ENCODE measurements at places on chromosomes 6 and 20. TPM values are rescaled to one million over a fixed set of nuclear protein-coding genes. Genes with fewer than 3 reads are reported as not detected.

The POU5F1 gene
- 0.94 TPM for total RNA-seq

The RXRB gene
- 37.9 TPM for total RNA-seq

The ZKSCAN4 gene
- total RNA-seq = 2.6 TPM

The UBD gene
- 0.35 TPM for total RNA-seq

The RAET1L gene
- total RNA-seq = not detected

The INSM1 gene
- total RNA-seq = not detected

The HMGCLL1 gene
- 2.0 TPM for total RNA-seq

DNA sequence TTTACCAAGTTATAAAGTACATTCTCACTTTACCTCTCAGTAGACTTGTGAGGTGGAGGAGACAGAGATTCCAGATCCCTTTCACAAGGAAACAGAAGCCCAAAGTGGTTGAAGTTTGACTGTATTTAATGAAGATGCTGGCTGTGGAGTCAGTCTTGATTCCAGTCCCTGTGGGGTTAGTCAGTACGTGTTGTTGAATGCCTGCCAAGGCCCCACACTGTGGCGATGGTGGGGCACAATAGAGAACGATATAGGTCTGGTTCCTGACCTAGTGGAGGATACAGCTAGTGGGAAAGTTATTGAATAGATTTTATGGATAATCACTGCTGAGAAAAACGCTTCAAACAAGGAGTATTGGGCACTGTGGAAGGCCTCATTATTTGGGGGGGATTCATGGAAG is 71.4 kb downstream of the LRRC1 start:
- DNase-seq = no peak

GRCh38 chr6:153804755-153805330 is 234.2 kb upstream of the OPRM1 start:
- no peak for DNase-seq

DNA sequence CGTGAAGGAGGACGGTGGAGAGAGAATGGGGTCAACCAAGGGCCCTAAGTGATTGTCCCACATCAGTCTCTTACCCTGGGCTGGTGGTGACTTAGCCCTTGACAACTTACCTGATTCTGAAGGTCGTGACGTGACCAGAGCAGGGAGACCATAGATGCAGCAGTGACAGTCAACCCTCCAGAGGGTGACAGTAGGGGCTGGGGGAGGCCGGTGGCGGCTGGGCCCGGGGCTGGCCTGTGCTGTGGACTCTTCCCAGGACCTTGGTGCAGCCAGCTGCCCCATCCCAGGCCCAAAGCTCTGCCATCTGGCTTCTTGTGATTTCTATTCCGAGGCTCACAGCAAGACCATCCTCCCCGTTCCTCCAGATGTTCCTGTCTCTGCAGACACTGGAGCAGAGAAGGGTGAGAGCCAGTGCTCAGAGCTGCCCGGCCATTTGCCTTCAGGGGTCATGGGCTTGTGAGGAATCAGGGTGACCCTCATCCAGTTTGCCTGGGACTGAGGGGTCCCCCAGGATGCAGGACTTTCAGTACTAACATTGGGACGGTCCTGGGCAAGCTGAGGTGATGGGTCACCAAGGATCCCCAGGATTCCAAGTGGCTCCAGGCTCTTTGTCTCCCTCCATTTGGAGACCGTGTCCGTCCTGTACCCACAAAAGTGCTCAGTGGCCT is 36.0 kb downstream of the SUMO4 start:
- DNase-seq = no peak

GRCh38 chr20:1330075-1330830 is 1.3 kb upstream of the SDCBP2 start:
- DNase-seq = peak; percentile 78

DNA sequence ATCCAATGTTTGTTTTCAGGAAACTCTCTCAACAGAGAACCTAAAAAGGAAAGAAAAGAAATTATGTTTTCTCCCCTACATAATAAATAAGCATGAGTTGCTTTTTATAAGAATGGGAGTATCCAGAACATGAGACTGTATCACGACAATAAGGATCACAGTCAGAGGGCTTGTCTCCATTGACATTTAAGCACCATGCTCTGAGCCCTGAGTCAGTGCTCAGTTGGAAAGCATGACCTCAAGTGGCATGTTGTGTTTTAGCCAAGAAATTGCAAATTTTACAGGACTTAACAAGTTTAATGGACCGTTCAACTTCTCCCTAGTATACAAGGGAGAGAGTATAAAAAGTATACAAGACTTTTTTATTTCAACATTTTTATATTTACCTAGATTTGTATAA is 431.6 kb downstream of the GJA1 start:
- no peak for DNase-seq

GRCh38 chr20:90651-91050 is 3.2 kb downstream of the DEFB125 start:
- DNase-seq = no peak

DNA sequence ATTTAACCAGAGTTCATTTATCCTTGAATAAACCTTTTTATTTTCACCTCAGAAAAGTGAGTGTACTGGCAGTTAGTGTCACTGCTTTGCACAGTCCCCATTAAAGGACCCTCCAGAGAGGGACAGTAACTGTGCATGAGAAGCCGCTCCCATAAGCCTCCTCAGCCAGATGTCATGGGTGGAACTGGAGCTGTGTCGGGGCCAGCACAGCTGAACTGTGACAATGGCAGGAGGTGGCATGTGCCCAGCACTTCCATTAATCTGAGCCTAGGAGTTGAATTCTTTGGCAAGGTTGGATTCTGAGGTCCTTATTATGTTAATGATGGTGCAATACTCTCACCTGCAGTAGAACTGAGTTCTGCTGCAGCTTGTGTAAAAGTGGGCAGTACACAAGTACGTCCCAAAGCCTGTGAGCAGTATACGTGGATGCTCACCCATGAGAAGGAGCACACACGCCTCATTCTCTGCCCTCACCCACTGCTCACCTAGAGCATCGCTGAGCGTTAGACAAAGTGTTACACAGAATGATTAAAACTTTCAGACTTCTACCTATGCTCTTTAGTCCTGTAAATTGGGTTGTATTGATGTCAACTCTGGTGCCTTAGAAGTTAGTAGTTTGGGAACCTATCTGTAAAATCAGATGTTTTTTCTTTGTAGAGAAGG is 11.9 kb upstream of the CSE1L start:
- DNase-seq = no peak

DNA sequence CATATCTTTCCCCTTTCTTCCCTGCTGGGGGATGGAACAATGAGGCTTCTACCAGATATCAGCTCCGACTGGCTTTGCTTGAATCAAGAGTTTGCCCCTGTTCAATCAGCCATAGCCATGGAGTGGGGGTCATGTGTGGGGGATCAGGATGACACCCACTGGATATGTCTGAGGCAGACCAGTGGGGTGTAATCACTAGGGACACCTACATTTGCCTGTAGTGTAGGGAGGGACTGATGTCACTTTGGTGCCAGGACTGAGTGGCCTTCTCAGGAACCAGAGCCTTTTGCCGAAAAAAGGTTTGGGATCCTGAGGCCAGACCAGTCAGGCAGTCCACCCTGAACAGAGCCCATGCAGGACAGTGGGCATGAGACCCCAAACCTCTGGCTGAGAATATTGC is 1.0 kb downstream of the ITPA start:
- DNase-seq = no peak

DNA sequence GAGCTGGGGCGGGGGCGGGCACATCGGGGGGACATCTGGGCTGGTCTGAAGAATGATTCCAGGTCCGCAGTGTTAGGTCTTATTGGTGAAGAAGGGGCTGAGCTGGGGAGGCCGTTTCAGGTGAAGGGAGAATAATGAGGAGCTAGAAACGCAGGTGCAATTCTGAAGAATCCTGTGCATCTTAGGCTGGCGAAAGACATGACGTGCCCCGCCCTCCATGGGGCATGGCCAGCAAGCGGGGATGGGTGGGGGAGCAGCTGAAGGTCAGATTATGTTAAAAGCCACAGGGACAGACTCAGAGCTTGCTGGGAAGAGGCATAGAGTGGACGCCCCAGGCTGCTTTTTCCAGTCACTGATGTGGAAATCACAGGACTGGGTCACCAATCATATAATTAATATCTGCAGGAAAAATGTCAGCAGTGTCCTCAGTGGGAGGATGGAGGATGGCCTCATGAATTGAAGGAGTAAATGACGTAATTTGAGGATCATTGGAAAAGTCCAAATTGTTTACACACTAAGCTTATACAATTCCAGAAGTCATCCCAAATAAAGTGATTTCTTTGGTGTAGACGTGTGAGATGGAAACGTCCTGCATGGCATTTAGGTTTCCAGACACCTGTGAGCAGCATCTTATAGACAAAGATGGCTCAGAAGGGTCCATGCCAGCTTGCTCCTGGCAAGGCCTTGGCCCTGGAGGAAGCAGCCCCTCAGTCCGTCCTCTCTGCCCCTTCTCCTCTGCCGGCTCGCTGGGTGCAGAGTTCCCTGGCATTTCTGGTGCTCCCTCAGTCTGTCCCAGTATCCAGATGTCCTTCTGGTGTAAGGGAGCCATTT is 109.6 kb upstream of the FRMD1 start:
- DNase-seq = no peak

DNA sequence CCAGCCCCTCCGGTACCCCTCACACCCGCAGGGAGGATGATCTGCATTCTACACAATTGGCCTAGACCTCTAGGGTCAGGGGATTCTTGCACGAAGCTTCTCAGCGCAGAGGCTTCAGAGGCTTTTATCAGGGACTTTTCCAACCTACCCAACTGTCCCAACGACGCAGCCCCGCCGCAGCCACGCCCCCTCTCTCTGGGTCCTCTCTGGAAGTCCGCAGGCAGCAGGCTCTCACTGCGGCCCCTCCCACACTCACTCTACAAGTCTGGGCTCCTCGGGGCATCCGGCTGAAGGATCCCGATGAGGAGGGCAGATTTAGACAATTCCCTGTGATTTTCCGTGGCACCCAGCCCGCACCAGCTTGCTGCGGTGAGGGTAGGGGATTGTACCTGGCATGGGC is 227.7 kb upstream of the RNF24 start:
- no peak for DNase-seq

DNA sequence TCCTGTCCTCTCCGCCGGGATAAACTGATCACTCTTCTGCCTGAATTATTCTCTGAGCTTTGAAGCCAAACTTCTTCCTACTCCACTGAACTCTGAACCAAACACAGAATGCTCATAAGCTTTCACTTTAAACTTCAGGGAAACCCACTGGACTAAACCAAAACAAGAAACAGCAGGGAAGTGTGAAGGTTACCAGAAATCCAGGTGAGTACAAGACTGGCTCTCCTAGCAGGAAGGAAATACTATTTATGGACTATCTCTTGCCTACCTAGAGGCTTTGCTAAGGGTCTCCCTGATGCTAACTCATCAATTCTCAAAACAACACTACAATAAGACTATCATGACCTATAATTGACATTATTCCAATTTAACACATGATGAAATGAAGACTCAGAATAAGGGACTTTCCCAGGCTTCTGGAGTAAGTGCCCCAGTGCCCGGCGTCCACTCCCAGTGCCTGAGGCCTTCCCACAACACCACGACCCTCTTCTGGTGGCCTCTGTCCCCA is 145.0 kb downstream of the ZDHHC14 start:
- no peak for DNase-seq

DNA sequence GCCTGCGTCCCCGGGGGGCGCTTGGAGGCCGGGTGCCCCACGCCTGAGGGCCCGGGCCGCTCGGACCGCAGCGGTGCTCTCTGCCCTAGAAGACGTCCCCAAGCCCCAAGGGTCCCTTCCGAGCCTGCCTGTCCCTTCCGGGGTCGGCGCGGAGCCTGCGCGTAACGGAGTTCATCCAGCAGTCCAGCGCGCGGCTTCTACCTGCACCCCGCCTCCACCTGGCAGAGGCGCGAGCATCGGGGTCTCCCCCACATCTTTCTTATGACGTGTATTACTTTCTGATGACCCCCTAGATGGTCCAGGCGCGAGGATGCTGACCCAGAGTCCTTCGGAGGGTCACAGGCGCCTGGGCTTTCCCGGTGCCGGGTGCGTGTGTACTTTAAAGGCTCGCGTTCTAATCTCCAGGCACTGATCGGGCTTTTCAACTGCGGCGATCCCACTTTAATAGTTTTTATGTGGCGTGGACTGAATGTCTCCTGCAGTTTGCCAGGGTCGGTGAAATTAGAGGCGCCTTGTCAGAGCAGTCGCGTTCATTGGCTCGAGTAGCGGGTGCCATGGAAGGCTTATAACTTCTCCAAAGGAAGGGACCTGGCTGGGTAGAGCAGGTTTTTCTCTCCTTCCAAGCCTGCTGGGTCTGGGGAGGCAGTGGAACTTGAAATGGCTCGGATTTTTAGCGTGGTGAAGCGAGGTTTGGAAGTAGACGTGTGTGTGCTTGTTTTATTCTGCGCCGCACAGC is 912 bp downstream of the EYA4 start:
- peak; percentile 47 for DNase-seq

GRCh38 chr6:125114248-125114858 is 39.2 kb upstream of the TPD52L1 start:
- no peak for DNase-seq

GRCh38 chr20:63941282-63942081 is 14.7 kb downstream of the UCKL1 start:
- peak; percentile 82 for DNase-seq

GRCh38 chr6:135229996-135230395 is 48.9 kb downstream of the MYB start:
- no peak for DNase-seq

GRCh38 chr6:162198925-162199324 is 528.6 kb downstream of the PRKN start:
- DNase-seq = no peak

GRCh38 chr6:43673444-43674084 is 14.0 kb downstream of the MRPS18A start:
- DNase-seq = no peak

DNA sequence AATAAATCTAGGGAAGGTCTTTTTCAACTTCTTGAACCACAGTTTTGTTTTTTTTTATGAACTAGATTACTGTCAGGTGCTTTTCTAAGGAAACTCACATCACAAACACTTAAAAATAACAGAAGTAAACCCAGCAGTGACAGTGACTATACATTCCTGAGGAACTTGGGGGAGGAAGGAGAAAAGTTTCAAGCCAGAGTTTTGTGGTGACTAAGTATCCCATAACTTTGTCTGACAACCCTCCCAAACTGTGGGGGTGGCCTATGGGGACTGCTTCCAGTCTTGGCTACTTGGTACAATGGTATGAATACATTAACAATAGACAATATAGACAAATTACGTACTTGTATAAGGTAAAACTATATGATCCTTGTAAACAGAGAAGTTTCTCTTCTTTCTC is 202.5 kb upstream of the MAN1A1 start:
- no peak for DNase-seq

DNA sequence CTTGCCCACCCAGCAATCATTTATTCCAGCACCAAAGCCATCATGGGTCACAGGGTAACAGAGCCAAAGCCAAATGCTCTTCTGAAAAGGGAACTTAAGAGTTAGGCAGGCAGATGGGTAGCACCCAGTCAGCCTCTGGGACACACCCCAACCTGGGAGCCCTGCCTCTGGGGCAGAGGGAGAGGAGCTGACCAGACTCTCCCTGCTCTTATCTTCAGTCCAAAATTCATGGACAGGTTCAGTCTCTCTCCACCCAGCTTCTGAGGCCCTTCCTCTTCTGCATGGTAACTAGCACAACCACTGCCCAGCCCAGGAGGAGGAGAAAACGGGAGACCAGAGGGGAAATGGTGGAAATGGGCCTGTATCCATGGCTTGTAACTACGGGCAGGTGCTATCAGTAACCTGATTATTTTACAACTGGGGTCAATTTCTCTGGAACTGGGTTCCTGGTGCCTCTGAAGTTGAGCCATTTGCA is 105.4 kb downstream of the NOL4L start:
- no peak for DNase-seq
